ENCODE measurements at places on chromosomes 6 and 20.

DNA sequence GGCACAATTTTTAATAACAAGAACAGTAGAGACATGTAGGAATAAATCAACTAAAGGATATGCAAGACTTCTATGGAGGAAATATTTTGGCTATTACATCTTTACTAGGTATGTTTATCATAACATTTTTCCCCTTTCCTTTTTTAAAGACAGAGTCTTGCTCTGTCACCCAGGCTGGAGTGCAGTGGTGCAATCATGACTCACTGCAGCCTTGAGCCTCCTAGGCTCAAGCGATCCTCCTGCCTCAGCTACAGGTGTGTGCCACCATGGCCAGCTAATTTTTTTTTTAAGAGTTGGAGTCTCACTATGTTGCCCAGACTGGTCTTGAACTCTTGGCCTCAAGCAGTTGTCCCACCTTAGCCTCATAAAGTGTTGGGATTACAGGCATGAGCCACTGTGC lies 37.0 kb downstream of the AKAP7 start:
- no peak for DNase-seq

DNA sequence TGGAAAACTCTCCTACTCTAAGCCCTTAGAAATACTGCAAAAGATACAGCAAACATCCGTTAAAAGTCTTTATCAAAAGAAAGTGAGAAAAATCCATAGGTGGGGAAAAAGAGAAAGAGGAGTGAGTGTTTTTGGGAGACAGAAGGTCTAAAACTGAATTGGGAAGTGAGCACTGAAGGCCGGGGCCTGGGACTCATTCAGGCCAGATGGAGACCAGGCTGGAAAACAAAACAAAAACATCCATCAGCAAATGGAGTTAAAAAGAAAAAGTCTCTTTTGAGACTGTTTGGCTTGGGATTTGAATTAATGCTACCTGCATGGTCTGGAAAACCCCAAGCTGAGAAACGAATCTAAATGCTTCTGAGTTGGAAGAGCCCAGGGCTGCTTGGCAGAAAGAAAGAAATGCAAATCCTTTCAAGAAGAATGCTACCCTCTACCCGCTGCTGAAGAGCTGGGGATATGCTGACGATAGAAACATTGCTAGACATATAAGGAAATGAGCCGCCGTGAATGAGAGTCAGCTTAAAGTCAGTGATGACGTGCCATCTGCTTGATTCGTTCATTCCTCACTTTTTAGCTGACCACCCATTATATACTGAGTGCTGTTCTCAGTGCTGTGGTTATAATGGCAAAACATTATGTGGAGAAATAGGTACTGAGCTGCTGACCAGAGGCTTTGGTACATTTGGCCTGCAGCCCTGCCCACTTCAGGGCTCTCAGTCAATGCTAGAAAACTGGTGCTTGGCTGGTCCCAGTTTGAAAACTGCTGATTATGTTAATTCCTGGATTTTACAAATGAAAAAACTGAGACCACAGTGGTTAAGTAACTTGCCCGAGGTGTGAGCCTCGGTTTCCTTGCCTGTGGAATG lies 28.0 kb upstream of the TULP4 start:
- no peak for DNase-seq

DNA sequence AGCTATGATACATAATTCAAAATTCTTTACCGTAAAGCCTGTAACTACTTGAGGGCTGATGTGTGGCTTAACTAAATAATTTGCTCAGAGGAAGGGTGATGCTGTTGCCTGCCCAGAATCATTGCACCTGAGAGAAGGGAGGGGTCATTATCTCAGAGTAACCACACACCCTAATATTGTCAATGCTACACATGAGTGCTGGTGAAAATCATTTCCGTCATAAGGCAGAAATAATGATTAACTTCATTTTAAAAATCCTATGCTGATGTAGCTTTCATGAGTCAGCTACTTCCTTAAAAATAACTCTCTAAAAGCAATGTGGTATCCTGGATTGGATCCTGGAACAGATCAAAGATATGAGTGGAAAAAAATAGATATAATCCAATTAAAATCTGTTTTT lies 146.4 kb upstream of the FAM83B start:
- DNase-seq, result no peak

DNA sequence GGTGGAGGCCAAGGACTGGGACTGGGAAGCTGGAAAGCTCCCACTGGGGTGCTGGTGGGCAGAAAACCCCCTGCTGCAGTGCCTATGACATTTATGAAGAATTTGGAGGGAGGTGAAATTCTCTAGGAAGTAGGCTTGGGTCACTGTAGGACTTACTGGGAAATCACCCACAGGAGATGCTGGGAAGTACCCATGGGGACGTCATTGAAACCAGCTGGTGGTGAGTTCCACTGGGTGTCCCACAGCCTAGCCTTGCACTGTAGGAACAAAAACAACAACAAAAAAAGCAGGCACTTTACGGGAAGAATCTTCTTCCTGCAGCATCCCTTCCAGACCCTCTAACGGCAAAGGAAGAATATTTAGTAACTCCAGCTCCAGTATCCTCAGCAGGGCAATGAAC lies 26.2 kb downstream of the VIP start:
- no peak for DNase-seq

DNA sequence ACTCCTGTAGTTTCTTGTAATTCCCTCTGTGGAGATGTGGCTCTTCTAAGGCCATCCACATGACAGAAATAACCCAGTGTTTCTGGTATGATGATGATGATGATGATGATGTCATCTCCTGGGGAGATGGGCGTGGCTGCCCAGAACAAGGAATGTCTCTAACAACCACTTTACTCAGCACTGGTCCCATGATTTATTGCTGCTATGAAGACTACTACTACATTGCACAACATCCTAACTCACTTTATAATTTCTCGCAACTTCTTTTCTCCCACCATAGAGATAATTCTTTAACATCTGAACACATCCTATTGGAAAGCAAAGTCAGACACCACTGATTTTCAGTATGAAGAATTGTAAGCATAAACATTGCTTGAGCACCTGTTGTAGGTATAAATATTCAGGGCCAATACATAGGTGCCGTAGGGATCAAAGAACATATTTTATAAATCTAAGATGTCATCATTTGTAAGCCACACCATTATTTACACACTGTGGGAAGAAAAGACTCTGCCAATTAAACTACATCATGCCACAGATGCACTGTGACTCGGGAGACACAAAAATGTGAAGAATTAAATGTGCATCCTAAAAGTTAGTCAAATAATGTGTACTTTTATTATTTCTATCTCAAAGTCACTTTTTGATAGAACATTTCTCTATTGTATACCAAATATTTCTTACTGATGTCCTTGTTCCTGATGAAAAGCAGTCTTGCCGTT lies 6.4 kb downstream of the TPMT start:
- DNase-seq, result no peak

- no peak for DNase-seq
Observed at GRCh38 chr20:58629215-58629580, 21.9 kb upstream of the STX16 start.

GRCh38 chr20:34562641-34563040 lies 4.1 kb downstream of the MAP1LC3A start:
- peak; percentile 18 for DNase-seq

DNA sequence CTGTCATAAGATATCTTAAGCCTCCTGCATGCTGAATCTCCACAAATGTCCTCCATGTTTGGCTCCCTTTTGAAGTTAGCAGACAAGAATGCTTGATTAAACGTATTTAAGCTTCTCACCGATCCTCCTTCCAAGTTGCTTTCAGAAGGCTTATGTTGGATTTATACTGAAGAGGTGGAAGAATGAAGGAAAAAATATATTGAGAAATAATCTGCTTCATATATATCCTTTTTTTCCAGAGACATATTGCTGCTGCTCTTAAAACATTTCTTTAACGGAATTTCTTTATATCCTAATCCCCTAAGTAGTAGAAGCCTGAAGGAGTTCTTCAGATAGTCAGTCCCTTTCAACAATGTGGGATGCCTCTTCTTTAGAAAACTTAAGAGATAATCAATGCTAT lies 329.0 kb upstream of the MARCKS start:
- DNase-seq, result no peak

GRCh38 chr6:104860221-104860620 lies 502 bp upstream of the HACE1 start:
- no peak for DNase-seq

- DNase-seq, result no peak
Observed at GRCh38 chr20:50838707-50839385, 44.0 kb downstream of the BCAS4 start.

DNA sequence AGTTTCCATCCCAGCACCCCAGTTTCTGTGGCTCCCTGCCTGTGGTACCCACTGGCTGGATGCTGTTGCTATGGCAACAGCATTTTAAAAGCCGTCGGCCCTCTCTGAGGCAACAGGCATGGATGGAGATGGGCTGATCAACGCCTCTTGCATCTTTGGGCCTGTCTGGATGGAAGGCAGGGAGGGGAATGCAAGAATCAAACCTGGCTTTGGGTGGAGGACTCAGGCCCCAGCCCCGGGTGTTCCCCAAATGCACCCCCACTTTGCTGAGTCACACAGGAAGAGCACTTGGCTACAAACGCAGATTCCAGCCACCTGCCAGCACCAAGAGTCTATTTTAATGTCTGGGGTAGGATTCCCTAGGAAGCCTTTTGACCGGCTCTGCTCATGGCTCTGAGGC lies 45.7 kb upstream of the TGM2 start:
- no peak for DNase-seq

GRCh38 chr6:117495869-117496268 lies 13.4 kb downstream of the DCBLD1 start:
- DNase-seq, result no peak

GRCh38 chr6:121932076-121932991 lies 467.1 kb upstream of the HSF2 start:
- no peak for DNase-seq

GRCh38 chr20:35503841-35504561 lies 25.5 kb downstream of the C20orf173 start:
- no peak for DNase-seq

DNA sequence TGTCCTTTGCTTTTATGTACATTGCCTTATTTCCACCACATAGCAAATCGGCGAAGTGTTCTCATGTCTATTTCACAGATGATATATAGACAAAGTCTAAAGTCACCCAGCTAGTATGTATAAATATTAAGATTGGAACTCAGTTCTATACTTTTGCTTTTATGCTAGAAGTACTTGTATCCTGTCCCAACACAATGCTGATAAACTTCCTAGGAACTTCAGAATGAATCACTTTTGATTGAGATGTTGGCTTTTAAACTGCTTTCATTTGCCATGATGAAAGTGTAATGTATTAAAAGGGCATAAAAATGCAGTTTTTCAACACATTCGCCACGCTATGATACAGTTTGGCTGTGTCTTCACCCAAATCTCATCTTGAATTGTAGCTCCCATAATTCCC lies 50.8 kb downstream of the GCLC start:
- DNase-seq, result no peak

DNA sequence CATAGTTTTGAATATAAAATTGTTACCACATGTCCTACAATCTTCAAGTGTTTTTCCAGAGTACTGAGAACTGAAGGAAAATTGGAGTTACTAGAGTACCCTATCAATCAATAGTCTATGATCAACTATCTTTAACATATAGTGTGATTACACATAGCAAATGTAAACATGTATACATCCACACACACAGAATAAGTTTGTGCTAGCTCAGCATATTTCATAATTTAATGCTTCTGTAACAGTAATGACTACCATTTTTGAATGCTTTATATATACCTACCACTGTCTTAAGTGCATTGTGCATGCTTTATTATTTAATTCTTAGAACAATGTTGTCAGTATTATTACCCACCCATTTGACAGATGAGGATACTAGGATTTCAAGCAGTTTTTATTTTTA lies 523.9 kb downstream of the HAO1 start:
- no peak for DNase-seq

GRCh38 chr6:34053721-34054120 lies 92.2 kb downstream of the GRM4 start:
- no peak for DNase-seq

DNA sequence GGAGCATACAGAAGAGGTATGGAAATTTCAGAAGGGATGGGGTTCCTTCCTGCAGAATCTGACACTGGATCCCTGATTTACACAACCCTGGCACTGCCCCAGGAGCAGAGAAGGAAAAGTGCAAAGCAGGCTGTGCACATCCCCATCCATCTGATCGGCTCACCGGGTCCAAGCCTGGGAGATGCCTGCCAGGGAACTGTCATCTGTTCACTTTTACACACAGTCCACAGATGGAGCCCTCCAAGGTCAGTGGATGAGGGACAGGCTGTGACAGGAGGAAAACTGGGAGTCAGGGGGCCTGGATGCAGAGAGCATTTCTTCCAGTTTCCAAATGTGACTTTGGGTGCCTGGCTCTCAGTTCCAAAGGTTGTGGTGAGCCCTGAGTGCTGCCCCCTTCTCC lies 11.0 kb upstream of the SYNDIG1 start:
- no peak for DNase-seq

DNA sequence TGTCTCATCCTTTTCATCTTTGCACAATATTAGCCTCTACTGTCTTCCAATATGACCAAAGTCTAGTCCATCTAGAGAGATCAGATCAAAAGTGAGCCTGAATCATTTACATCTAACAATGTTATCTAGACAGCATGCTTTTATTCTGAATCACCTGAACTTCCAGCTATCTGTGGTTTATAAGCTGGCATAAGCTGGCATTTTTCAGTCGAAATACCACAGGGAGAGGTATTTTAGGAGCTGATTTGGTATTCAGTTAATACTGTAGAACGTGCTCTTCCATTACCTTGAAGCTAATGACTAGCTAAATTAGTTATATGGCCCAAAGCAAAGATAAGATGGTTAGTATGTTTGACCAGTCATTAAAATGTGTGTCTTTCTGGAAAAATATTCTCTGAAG lies 188.3 kb upstream of the AGPAT4 start:
- no peak for DNase-seq

DNA sequence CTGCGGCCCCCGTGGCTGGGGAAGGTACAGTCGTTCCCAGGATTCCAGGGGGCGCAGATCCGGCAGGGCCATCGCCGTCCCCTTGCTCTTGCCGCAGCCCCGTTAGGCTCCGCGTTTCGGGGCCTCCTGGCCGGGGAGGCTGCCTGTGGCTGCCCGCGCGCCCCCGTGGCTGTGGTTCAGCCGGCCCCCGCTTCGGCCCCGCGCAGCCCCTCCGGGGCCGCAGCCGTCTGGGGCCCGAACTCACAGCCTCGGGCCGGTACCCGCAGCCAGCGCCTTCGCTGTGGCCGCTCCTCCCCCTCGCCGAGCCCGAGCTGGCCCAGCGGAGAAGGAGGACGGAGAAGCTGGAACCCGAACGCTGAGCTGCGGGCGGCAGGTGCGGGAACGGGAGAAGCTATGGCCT lies 1826.9 kb upstream of the DEFB115 start:
- DNase-seq, result no peak

- DNase-seq, result no peak
Observed at GRCh38 chr6:108799354-108799717, 48.9 kb upstream of the ARMC2 start.

DNA sequence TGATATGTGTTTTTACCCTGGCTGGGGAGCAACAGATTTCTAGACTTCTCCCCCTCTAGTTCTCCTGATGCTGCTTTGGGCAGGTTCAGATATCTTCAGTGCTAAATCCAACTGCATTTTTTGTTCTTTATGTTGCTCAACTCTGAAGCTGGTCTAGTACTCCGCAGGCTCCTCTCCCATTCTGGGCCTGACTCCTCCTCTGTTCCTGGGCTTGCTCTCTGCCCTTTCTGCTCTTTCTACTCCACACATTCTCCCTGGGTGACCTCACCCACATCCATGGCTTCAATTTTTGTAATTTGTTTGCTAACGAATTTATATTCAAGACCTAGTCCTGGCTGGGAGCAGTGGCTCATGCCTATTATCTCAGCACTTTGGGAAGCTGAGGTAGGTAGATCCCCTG lies 6.4 kb downstream of the FYN start:
- no peak for DNase-seq
